Astrocyte of the spinal cord (primary cell): ENCODE measurements at places on chromosomes 5 and 9.

GRCh38 chr5:124220418-124220817 is 526.0 kb downstream of the ZNF608 start:
- DNase-seq, result no peak

- DNase-seq, result no peak
These were observed 134.9 kb downstream of the EFNA5 start for GRCh38 chr5:107535849-107536248.

- DNase-seq, result peak; percentile 79
These were observed 1.1 kb upstream of the TLE4 start for GRCh38 chr9:79570448-79571308.

- DNase-seq, result peak; percentile 30
These were observed at the start of gene SLC22A5 for GRCh38 chr5:132369474-132370180. Gene SLC22A5, plus strand, starts transcription at chr5:132369710. Its CDS starts 263 bp downstream, at chr5:132369973.

GRCh38 chr5:149337736-149338135 is 7.6 kb upstream of the GRPEL2 start:
- no peak for DNase-seq

DNA sequence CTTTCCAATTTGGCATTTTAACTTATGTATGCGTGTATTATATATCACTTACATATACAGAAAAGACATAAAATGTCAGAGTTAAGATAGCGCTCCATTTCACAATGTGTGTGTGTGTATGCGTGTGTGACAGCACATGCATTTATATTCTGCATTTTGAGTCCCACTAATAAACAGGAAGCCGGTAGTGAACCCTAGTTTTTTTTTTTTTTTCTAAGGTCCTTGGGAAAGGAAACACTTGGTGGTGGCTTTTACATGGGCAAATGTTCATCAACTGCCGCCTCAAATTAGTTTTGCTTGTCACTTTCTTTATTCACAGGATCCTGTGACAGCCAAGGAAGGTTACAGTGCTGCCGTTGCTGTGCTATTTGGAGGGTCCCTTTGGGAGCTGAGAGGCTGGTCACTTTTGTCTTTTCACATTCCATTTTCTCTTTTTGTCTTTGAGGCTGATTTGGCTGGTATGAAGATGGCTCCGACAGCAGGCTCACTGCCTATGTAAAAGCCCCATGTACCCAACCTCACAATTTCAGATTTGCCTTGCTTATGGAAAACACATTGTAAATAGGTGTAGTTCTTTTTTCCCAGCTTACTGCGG is 298.9 kb downstream of the CSNK1G3 start:
- DNase-seq, result no peak

- no peak for DNase-seq
These were observed 729 bp downstream of the CDHR2 start for GRCh38 chr5:176549871-176550270.

DNA sequence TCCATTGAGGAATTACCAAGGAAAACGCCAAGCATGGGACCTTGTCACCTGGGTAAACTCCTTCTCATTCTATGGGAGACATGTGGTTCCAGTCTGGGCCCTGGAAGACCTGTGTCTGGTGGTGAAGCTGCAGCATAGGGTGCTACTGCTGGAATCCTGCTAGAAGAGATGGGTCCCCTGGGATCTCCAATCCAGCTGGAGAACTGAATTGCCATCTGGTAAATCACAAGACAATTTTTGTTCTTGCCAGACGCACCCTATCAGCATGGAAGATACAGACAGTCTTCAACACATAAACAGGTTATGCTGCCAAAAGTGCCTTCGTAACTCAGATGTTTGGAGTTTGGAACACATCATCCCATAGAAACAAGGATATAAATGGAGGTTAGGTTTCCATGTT is 424.0 kb upstream of the BRINP1 start:
- DNase-seq, result no peak

DNA sequence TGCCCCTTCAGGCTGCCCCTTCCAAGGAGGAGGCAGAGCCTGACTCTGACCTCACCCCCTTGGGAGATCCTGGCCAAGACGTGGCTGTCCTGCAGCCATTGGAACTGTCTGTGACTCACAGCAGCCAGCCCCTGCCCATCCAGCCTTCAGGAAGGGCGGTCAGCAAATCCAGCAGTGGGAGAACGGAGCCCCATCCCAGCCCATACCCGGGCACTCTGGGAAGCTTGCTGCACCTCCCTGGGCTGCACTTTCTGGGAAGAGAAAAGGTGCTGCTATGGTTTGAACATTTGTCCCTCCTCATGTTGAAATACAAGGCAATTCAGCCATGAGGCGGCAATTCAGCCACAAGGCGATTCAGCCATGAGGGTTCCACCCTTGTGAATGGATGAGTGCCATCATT is 24.4 kb downstream of the CCDC187 start:
- no peak for DNase-seq

GRCh38 chr5:84478603-84479002 is 93.9 kb upstream of the EDIL3 start:
- DNase-seq, result peak; percentile 12

- DNase-seq, result no peak
These were observed 66.3 kb downstream of the RGMB start for GRCh38 chr5:98839469-98840383.
